T-cell (primary cell): ENCODE measurements at places on chromosomes 3 and 15. TPM values are rescaled to one million over a fixed set of nuclear protein-coding genes. Genes with fewer than 3 reads are reported as not detected.

- no peak for DNase-seq
Observed at GRCh38 chr3:127975153-127976029, 60.4 kb downstream of the KBTBD12 start.

DNA sequence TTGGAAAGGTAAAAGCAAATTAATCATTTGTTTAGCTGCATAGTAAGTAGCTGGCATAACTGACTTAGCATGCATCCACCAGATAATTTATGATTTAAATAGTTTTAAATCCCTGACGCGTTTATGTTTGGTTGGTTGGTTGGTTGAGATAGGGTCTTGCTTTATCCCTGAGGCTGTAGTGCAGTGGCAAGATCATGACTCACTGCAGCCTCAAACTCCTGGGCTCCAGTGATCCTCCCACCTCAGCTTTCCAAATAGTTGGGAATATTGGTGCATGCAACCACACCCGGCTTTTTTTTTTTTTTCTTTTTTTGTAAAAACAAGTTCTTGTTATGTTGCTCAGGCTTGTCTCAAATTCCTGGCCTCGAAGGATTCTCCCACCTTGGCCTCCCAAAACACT lies 263.4 kb downstream of the MCTP2 start:
- DNase-seq: no peak

The GMNC gene
- not detected for total RNA-seq

The ASB14 gene
- not detected for total RNA-seq

The CFAP92 gene
- total RNA-seq: 0.13 TPM

The ONECUT1 gene
- total RNA-seq: not detected

- DNase-seq: no peak
Observed at GRCh38 chr15:60374628-60375081, 23.1 kb downstream of the ANXA2 start.

DNA sequence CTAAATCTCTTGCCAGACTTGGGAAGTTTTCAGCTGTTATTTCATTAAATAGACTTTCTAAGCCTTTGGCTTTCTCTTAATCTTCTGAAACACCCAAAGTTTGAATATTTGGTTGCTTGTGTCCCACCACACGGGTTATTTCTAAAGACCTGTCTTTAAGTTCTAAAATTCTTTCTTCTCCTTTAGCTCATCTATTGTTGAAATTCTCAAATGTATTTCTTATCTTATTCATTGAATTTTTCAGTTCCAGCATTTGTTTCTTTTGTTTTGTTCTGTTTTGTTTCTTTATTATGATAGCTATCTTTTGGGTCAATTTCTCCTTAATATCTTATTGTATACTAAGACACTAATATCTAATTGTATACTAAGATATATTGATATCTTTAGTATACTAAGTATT lies 97.0 kb downstream of the ARRDC4 start:
- no peak for DNase-seq

The AADAC gene
- total RNA-seq: not detected

DNA sequence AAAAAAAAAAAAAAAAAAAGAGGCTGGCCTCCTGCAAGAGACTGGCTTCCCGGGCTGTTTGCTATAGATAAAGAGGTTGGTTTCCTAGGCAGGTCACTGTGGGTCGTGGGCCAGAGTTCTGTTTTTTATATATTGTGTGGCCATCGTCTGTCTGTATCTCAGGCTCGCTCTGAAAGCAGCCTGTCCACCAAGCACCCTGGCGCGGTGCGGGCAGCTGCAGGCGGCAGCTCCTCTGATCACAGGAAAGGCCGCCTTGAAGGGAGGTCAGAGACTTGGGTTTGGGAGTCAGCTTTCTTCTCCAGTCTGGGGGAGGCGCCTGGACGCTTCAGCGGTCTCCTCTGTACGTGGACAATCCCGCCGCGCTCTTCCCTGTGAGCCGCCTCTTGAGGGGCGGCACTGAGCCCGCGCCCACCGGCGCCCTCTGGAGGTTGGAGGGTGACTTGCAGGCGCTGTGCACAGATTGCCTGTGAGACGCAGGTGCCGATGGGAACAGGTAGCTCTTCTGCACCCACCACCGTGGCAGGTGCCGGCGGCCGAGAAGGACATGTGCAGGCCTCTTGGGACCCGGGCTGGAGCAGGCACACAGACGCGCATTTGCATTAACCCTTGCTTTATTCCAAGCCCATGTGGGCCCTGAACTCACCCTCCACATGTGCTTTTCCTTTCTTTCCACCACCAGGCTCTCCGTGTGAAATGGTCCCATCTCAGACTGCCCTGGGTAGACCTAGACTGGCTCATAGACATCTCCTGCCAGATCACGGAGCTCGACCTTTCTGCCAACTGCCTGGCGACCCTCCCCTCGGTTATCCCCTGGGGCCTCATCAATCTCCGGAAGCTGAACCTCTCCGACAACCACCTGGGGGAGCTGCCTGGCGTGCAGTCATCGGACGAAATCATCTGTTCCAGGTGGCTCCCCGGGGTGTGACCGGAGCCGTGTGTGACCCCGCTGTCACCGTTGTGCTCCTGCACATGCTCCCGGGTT lies 89.3 kb downstream of the LRRK1 start:
- DNase-seq: peak; percentile 69

- DNase-seq: no peak
Observed at GRCh38 chr3:159082519-159082918, 280.7 kb downstream of the MFSD1 start.

GRCh38 chr3:101940521-101941317 lies 91.4 kb downstream of the NFKBIZ start:
- DNase-seq: no peak

DNA sequence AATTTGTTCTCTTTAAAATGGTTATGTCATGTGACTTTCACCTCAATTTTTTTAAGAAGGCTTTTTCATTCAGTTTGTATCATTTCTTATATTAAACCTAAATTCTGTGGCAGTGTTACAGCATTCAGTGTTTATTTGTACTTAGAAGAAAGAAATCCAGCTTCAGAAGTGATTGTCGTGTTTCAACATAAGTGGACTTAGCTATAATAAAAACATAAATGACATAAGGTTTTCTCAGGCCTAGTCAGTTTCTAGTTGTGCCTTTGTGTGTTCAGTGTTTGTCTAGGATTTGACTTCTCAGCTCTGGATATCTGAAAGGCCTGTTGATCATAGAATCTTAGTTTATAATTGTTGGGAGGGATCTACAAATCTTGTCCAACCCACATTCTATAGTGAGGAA lies 80.5 kb downstream of the STT3B start:
- no peak for DNase-seq

DNA sequence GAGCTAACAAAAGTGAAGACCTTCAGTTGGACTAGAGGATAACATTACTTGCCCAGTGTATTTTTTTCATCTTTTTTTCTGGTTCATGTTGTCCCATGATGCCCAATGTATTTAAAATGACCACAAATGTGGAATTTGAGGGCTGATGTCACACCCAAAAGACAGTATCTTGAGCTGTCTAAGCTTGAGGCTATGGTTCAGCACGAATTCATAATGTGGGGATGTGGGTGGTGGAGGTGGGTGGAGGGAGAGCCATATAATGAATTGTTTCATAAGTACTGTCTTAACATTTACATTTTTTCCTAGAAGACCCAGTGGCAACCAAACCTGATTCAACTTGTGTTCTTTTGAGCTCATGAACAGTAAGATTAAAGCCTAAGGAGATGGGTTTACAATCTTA lies 37.5 kb downstream of the CHAC1 start:
- DNase-seq: no peak

The CCDC9B gene
- total RNA-seq: 1.6 TPM

The CDCP1 gene
- 0.36 TPM for total RNA-seq

DNA sequence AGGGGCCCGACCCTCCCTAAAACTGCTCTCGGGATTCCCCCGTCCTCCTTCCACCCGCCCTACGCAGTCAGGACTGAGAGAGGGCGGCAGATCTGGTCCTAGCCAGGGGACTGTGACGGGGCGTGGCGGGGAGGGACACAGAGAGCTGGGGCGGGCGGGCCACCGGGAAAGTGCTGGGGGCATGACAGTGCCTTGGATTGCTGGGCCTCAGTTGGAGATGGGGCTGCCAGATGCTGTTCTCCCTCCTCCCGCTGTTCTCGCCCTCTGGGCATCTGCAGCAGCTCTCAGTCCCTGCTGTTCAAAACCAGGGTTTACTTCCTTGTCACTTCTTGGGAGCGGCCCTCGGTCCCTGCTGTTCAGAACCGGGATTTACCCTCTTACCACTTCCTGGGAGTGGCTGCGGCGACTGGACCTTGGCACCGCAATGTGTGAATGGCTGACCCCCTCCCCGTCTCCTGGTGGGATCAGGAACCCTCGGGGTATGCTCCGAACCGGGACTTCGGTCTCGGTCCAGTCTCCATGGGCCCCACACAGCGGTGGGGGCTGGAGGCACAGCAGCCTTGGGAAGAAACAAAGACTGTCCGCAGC lies 1.8 kb upstream of the RPP25 start:
- DNase-seq: no peak

DNA sequence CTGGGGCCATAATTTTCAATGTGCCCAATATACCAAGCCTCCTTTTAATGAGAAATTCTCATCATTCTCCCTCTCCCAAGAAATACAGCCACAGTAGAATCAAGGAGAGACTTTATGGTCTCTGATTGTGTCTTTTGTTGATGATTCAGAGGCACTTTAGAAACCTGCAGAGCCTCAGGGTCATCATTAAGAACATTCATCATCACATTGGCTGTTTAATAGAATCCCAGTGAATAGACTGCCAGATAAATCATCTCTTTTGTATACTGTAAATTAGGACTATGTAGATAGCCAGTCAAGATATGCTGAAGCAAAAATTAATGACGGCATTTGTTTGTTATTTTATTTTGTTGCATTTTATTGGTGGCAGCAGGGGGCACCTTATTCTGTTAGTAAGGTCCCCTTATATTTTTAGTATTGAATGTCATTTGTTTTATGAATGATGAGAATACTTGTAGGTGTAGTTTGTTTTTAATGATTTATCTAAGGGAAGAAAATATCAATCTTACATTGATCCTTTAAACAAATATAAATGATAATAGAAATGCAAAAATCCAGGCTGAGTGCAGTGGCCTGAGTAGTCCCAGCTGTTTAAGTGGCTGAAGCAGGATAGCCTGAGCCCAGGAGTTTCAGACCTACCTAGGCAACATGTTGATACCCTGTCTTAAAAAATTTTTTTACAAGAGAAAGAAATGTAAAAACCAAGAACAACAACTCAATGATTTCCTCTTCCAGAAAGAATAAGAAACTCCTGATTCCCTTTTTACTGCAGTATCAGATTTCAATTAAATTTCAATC lies 138.8 kb downstream of the ZBBX start:
- DNase-seq: no peak

The CASR gene
- not detected for total RNA-seq

The GOLGA8G gene
- total RNA-seq: not detected

- no peak for DNase-seq
Observed at GRCh38 chr3:137796993-137797392, 32.9 kb downstream of the SOX14 start.

The MME gene
- 2.2 TPM for total RNA-seq

- no peak for DNase-seq
Observed at GRCh38 chr3:32712506-32713055, 27.6 kb downstream of the CNOT10 start.

The ERC2 gene
- not detected for total RNA-seq

DNA sequence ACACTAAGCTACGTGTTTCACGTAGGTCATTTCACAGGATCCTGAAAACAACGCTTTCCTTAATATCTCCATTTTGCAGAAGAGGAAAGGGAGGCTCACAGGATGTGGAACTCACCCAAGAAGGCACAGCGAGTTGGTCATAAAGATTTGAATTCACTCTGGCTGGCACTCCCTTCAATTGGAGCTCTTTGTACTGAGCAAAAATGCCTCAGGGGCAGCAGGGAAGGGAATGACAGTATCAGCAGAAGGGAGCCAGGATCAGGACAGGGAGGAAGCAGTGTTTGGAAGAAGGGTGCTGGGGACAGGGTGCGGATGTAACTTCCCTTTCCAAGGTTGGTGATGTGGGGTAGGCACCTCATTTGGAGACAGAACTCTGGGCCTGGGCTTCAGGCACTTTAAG lies 1.1 kb upstream of the ST6GAL1 start:
- DNase-seq: no peak

The SLC12A1 gene
- not detected for total RNA-seq

DNA sequence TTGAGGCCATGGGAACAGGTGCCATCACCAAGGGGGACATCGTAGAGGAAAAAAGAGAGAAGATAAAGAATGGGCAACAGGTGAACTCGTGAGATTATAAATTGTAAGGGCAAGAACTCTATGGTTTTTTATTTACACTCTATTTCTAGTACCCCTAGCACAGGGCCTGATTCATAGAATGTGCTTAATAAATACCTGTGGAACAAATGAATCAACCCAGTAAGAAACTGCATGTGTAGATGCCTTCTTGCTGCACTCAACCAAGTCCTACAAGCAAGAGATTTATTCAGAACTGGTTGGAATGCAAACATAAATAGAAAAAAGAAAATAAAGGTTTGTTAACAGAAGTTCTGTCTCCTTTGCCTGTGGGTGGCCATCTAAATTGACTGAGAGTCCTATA lies 18.7 kb upstream of the KPNA1 start:
- DNase-seq: no peak

DNA sequence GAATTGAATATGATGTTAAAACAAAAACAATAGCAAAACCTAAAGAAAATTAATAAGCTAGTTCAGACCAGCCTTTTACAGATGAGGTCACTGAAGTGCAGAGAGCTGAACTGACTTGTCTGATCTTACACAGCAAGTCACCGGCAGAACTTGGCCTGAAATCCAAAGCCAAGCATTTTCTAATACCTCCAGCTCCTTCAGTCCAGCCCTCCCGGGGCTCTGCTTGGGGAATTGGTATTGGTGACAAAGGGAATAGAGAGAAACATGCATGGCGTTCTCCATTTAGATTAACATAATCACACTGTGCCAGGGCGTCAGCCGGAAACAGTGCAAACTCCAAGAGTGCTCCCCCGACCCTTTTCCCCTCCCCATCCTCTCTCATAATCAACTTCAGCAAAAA lies 14.1 kb upstream of the ZSCAN2 start:
- DNase-seq: no peak

- no peak for DNase-seq
Observed at GRCh38 chr3:162719684-162720341, 1223.2 kb downstream of the OTOL1 start.

The TMCO5A gene
- total RNA-seq: not detected

DNA sequence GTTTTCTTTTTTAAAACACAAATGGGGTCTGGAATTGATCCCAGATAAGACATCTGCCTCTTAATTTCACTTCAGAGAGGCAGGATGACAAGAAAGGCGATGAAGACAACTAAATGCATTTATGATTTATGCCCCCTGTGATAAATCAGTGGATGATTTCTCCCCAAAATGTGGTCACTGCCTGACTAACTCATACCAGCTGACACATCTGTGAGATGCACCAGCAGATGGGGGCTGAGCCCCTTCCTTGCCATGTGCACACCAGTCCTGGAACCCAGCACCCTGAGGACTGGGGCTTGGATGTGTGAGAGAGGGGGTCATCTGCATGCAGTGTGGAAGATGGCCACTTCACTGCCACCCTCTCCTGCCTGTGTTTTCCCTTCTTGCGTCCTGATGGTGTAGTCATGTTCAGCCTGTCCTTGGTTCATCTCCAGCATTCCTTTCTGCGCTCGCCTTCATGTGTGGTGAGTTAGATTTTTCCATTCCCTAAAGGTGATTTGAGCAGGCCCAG lies 264.3 kb downstream of the LRTM1 start:
- no peak for DNase-seq

The TMC3 gene
- not detected for total RNA-seq

- no peak for DNase-seq
Observed at GRCh38 chr3:58403513-58404109, 30.0 kb downstream of the PDHB start.

The LRRK1 gene
- total RNA-seq: 1.7 TPM

- no peak for DNase-seq
Observed at GRCh38 chr3:180265551-180265950, 228.8 kb upstream of the PEX5L start.
